ENCODE measurements at places on chromosomes 7 and 10.

GRCh38 chr10:29643771-29644501 lies 9.2 kb upstream of the SVIL start:
- peaks cover 2% of the 10 kb centered on the region for H3K36me3 ChIP-seq
- peak; percentile 40 for DNase-seq
- peaks cover 47% of the 10 kb centered on the region for H3K4me1 ChIP-seq
- no peaks in the 10 kb centered on the region for H3K27me3 ChIP-seq
- no peak overlapping the region for H3K4me3 ChIP-seq

- H3K27me3 ChIP-seq: no peaks in the 10 kb centered on the region
- no peak for DNase-seq
- no peak overlapping the region for H3K4me3 ChIP-seq
- H3K36me3 ChIP-seq: no peaks in the 10 kb centered on the region
- peaks cover 9% of the 10 kb centered on the region for H3K4me1 ChIP-seq
- no peak overlapping the region for H3K27ac ChIP-seq
Measured at GRCh38 chr7:33762151-33762910, 143.0 kb upstream of the BMPER start.

DNA sequence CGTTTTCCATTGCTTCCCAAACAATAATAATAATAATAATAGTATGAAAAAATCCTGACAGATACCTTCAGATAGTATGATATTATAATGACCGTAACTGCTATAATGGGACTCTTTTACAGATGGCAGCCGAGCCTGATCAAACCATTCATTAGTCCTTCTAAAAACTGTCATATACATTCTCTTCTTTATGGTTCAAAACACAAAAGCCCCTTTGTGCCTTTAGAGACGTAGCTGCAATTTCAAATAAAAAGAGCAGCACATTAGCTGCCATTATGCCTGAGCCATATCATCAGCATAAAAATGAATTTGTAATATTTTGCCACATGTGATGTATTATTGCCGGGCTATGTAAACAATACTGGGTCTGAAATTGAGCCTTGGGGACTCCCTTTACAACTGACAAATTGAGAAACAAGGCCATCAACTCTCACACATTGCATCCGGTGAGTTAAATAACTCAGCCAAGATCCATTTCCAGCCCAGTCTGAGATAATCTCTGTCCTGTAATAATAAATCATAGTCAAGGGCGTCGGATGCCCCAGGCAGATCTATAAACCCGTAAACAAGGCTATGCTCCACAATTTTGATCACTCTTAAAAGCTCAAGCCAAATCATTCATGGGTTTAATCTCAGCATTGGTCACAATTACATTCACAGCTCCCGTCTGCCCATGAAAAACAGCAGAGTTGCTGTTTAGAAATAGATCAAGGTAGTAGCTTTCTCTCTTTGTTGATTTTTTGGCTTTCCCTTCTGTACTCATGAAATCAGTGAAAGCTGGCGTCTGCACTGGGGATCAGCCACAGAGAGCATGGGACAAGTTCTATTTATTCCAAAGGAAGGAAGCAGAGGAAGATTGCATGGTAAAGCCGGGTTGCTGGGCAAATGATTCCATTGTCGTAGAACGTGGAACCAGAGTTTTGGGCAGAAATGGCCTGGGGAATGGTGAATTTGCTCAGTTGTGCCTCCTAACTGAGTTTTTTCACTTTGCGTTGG lies 150.1 kb upstream of the BMPER start:
- peaks cover 2% of the 10 kb centered on the region for H3K4me1 ChIP-seq
- H3K27me3 ChIP-seq: no peaks in the 10 kb centered on the region
- no peak overlapping the region for H3K27ac ChIP-seq
- no peak overlapping the region for H3K4me3 ChIP-seq
- H3K36me3 ChIP-seq: no peaks in the 10 kb centered on the region

DNA sequence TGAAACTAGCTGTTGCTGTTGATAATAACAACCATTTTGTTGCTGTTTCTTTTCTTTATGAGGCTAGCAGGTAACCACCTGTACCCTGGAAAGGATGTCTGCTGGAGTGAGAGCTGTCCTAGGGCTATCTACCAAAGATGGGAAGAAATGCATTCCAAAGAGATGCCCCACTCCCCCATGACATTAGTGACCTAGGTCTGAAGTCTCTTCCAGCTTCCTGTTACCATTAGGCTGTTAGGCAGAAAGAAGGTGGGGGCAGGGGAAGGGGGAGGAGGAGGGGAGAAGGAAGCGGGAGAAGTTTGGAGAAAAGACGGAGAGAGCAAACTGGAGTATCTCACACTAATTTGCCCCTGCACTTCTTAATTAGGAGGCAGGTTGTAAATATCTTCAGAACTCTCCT lies 118.5 kb downstream of the ABLIM1 start:
- no peak for DNase-seq
- no peak overlapping the region for H3K27ac ChIP-seq
- H3K4me1 ChIP-seq: peaks cover 7% of the 10 kb centered on the region

- no peaks in the 10 kb centered on the region for H3K27me3 ChIP-seq
- H3K4me3 ChIP-seq: no peak overlapping the region
- DNase-seq: no peak
- no peak overlapping the region for H3K27ac ChIP-seq
Measured at GRCh38 chr7:11491811-11492210, 340.2 kb downstream of the THSD7A start.

DNA sequence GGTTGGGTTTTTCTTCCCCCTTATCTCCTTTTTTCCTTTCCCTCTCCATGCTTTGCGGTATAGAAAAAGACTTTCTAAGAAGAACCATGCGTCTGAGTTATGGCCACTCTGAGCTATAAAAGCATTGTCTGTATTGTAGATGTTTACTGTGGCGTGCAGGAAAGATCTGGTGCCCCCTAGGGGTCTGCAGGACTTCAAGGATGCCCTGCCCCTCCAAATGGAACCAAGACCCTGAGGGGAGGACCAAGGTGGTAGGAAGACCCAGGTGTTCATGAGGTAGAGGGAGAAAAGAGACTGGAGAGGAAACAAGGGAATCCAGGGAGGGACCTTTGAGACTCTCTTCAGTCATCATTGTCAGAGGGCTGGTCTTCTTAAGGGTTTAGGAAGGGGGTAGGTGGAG lies 68.8 kb downstream of the CYP26A1 start:
- no peak for DNase-seq
- no peak overlapping the region for H3K4me3 ChIP-seq
- H3K27me3 ChIP-seq: peaks cover 3% of the 10 kb centered on the region
- no peaks in the 10 kb centered on the region for H3K4me1 ChIP-seq
- H3K36me3 ChIP-seq: no peaks in the 10 kb centered on the region

- peaks cover 5% of the 10 kb centered on the region for H3K27me3 ChIP-seq
- no peaks in the 10 kb centered on the region for H3K36me3 ChIP-seq
- peak; percentile 53 for DNase-seq
- H3K27ac ChIP-seq: no peak overlapping the region
Measured at GRCh38 chr7:155896531-155897263, 84.4 kb upstream of the SHH start.

- no peaks in the 10 kb centered on the region for H3K36me3 ChIP-seq
- H3K4me3 ChIP-seq: no peak overlapping the region
- no peak overlapping the region for H3K27ac ChIP-seq
- no peaks in the 10 kb centered on the region for H3K27me3 ChIP-seq
- no peak for DNase-seq
Measured at GRCh38 chr7:105854498-105854897, 21.9 kb downstream of the ATXN7L1 start.

GRCh38 chr10:132690401-132690800 lies 95.5 kb downstream of the NKX6-2 start:
- no peak overlapping the region for H3K27ac ChIP-seq
- peaks cover 10% of the 10 kb centered on the region for H3K4me1 ChIP-seq
- H3K36me3 ChIP-seq: peaks cover 3% of the 10 kb centered on the region
- DNase-seq: no peak
- H3K4me3 ChIP-seq: no peak overlapping the region

Data from astrocyte (in vitro differentiated cells and primary cell).